ENCODE measurements at places on chromosomes 2 and 18. TPM values are rescaled to one million over a fixed set of nuclear protein-coding genes. Genes with fewer than 3 reads are reported as not detected.

GRCh38 chr18:36211612-36212065 lies 24.3 kb downstream of the MOCOS start:
- ATAC-seq, result no peak

GRCh38 chr2:117832905-117833613 lies 18.6 kb downstream of the DDX18 start:
- no peak for ATAC-seq

DNA sequence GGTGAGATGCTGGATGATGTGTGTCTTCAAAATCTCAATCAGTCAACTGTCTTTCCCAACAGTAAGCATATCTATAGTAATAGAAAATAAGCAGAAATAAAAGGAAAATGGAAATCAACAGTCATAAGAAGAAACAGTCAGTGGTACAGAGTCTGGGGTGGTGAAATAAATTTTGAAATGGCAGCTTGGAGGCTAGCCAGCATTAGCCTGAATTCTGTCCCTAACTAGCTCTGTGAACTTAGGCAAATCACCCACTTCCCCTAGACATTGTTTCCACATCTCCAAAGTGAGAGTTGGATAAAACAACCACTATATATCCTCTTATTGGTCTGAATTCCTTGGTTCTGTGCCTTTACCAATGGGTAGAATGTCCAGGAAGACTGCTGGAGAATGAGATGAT lies 189.7 kb upstream of the REV1 start:
- ATAC-seq, result no peak

Gene RTTN
- total RNA-seq, result 14.1 TPM

GRCh38 chr2:1642066-1642861 lies 102.1 kb downstream of the PXDN start:
- no peak for ATAC-seq

- no peak for ATAC-seq
Measured at GRCh38 chr2:79721966-79722365, 209.1 kb downstream of the CTNNA2 start.

- peak; percentile 51 for ATAC-seq
Measured at GRCh38 chr18:24875286-24875685, 414.8 kb downstream of the HRH4 start.

- ATAC-seq, result peak; percentile 19
Measured at GRCh38 chr18:26772691-26773090, 92.8 kb downstream of the AQP4 start.

DNA sequence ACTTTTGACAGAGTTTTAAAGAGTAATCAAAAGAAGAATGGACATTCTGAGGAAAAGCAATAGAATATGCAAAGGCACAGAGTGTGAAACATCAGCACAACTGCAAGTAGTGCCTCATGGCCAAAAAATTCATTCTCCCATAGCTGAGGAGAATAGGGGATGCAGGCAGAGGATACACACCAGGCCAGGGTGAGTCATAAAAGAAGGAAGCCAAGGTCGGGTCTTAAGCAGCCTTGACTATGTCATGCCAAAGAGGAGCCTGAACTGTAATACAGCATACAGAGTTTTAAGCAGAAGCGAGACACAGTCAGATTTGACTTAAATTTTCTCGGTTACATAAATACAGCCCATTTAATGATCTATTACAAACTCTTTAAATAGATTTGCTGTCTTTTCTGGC lies 165.0 kb downstream of the LNPK start:
- no peak for ATAC-seq

DNA sequence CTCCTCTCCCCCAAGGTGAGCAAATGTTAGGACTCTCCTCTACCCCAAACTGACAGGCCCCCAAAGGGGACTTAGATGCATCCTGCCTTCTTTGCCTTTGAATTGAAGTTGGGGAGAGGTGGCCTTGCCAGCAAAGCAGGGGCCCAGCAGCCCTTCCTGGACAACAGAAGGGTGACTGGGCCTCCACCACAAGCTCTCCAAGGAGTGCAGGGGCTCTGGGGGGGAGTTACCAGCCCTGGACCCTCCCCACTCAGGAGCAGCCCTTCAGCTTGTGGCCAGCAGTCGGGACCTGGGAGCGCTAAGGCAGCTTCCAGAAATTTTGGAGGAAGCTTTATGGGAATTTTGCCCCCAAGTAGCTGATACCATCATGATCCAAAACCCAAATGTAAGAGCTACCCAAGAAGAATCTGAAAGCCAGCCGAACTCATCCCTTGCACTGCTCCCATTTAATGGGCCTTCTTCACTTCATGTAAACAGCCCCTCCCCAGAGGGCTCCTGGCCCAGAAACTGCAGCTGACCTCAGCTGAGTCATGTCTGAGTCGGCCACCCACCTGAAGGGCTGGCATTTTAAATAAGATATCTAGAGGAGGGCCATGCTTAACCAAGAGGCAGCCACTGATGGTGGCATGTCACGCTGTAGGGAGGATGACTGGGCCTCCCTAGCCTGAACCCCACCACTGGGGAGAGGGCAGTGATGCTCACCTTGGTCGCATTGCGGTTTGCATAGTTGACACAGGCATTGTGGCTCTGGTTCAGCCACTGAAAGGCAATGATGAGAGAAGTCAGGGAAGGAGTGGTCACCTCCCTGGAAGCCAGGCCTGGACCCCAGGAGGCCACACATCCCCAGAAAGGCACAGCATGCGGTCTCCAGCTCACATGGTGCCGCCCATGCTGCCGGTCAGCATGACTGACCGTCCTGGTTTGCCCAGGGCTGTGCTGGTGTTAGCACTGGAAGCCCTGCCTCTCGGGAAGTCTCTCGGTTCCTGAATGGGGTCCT lies 71.5 kb downstream of the SFXN5 start:
- peak; percentile 16 for ATAC-seq

DNA sequence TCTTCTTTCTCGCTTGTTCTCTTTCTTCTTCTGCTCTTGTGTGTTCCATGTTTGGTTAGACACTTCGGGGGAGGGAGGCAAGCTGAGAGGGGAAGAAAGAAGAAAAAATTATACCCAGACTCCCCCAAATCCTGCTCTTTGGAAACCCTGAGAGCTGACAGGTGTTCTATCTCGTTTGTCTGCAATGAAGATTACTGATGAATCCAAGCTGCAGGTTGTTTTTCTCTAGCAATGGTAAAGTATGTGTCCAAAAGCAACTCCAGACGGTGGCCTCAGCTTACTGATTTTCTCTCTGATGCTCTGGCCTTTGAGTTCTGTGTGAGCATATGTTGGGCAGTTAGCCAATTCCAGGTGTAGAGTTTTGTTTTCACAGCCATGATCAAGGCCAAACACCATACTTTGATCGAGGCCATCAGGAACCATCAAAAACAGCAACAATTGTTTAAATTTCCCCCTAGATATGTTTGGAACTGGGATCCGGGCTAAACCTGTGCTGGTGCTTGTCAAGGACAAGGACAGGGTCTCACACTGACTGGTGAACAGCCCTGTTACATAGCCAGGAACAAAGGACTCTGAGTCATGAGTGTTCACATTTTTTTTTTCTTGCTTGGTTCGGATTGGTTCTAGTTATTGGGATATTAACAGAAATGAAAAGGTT lies 142.0 kb downstream of the PRKCE start:
- ATAC-seq, result peak; percentile 55

- no peak for ATAC-seq
Measured at GRCh38 chr18:62720048-62720447, 4.7 kb downstream of the PHLPP1 start.

DNA sequence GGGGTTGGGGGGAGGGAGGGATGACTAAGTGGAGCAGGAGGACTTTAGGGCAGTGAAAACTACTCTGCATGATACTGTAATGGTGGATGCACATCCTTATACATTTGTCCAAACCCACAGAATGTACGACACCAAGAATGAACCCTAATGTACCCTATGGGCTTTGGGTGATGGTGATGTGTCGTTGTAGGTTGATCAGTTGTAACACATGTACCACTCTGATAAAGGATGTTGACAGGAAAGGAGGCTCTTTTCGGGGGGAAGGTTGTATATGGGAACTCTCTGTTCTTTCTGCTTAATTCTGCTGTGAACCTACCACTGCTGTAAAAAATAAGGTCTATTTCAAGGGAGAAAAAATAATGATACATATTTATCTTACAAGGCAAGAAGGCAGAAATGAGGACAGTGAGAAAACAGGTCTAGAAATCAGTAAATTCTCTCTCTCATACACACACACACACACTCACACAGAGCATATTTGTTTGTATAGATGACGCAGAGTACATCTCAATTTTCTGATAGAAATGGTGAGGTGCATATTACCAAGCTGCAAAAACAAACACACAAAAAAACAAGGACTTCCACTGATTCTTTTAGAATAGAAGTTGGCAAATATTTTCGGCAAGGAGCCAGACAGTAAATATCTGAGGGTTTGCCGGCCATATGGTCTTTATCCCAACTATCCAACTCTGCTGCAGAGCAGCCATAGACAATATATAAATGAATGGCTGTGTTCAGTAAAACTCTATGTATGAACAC lies 20.2 kb downstream of the FAM124B start:
- ATAC-seq, result no peak

Gene MSTN
- 0.05 TPM for total RNA-seq

- ATAC-seq, result no peak
Measured at GRCh38 chr2:211086049-211086448, 529.6 kb downstream of the CPS1 start.

GRCh38 chr2:191382801-191383200 lies 137.6 kb downstream of the MYO1B start:
- ATAC-seq, result peak; percentile 79

GRCh38 chr18:44046376-44046975 lies 634.2 kb upstream of the SETBP1 start:
- ATAC-seq, result no peak

Gene STPG4
- total RNA-seq, result not detected

Gene EFHD1
- 23.0 TPM for total RNA-seq

Gene PRKAG3
- 0.07 TPM for total RNA-seq

Gene CRYGC
- not detected for total RNA-seq

DNA sequence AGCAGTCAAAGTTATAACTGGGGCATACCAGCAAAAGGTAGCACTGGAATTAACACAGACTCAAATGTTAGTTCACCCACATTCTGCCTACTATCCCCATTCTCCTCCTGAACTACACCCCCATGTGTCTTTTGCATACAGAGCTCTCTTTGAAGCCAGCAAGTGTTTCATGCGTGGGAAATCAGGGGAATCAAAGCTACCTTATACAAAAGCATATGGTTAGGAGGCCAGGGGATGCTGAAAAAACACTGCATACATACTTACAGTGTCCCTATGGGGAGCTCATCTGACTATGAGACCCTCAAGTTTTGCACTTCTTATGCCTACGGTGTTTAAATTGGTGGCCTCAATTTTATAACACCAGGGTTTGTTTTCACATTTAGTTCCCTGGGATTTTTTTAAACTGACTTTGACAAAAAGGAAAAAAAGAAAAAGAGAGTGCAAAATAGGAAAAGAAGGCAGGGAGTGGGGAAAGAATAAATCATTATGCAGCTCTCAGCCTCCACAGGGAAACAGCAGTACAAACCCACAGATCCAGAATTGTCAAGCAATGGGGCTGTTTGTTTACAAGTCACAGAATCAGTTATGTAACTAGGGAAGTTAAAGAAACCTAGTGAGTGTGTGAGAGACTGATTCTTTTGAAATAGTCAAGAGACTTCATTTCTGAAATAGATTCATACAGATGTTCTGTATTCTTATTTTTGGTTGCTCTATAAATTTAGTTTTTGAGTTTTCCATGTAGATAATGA lies 20.1 kb upstream of the PPP3R1 start:
- ATAC-seq, result no peak

- no peak for ATAC-seq
Measured at GRCh38 chr18:75341897-75342296, 85.6 kb downstream of the SMIM21 start.

GRCh38 chr2:140863713-140864112 lies 1267.1 kb downstream of the LRP1B start:
- peak; percentile 69 for ATAC-seq

Gene HAAO
- 2.8 TPM for total RNA-seq

DNA sequence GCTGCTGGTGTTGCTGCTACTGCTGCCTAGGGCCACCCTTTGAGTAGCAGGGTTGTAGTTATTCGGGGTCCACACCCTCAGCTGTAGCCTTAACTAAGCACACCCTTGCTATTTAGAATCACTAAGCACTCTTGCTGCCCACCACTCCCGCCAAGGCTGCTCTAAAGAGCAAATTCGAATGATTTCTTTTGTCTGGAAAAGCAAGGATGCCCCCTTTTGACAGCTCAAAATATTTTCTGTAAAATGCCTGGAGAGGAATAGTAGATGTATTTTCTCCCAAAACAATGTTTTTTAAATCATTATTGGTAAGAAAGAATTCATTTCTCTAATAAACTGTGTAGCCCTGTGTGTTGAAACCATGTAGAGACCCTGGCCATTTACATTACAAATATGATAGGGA lies 80.8 kb upstream of the PAPOLG start:
- ATAC-seq, result no peak

Gene ZNF892
- total RNA-seq, result 12.6 TPM

DNA sequence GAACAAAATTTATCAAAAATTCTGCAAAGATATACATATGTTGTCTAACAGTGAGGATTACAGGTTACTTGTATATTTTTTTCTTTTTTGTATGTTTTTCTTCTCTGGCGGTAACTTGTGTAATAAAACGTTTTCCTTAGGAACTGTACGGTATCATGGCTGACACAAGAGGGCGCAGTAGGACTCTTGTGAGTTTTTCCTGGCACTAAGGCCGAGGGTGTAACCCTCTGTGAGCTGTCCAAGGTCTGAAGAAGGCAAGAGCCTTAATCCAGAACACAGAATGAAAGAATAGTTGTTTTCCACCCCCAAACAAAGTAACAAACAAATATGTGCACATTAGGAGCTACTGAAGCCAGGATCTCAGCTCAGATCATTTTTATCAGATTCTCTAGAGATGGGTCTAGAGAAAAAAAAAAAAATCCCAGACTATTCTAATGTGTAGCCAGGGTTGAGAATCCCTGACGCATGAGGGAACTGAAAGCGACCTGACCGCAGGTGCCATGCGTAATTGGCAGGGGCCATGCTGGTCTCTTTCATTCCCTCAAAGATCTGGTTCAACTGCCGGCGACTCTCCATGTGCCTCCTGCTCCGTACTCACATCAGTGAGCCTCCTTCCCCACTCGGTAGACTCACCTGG lies 27.0 kb downstream of the TMEM200C start:
- ATAC-seq, result peak; percentile 96

GRCh38 chr2:19357402-19358241 lies 801 bp downstream of the OSR1 start:
- ATAC-seq, result peak; percentile 16

Gene OSBPL6
- 10.7 TPM for total RNA-seq

GRCh38 chr2:240369801-240370585 lies 65.5 kb upstream of the GPC1 start:
- ATAC-seq, result peak; percentile 69

Gene EIF5B
- 39.1 TPM for total RNA-seq

GRCh38 chr2:128643221-128644065 lies 324.8 kb upstream of the HS6ST1 start:
- no peak for ATAC-seq

Gene NEU2
- total RNA-seq, result not detected

GRCh38 chr18:31680831-31681568 lies 3.4 kb downstream of the B4GALT6 start:
- no peak for ATAC-seq

DNA sequence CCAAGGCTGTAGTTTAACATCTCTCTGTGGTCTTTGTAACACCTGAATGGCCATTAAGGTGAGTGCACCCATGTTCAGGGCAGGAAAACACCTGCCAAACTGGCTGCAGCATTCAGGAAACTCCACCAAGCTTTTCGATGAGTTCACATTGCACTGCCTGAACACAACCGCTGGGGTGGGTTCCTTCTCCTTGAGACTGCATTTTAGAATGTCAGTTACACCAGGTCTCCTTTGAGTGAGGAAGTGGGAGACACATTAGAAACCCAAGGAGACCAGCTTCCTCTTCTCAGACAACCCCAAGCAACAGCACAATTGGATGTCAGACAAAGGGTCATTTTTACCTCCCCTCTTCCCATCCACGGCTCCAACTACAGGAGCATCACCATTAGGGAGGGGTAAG lies 35.2 kb downstream of the CYRIA start:
- ATAC-seq, result no peak

All from motor neuron (in vitro differentiated cells).